ENCODE measurements at places on chromosomes 2 and 18.

GRCh38 chr2:112542984-112543661, 858 bp downstream of the POLR1B start:
- DNase-seq = no peak

GRCh38 chr2:44207102-44207501, 38.4 kb downstream of the PPM1B start:
- no peak for DNase-seq

GRCh38 chr2:113872201-113872600, 17.7 kb upstream of the ACTR3 start:
- no peak for DNase-seq

DNA sequence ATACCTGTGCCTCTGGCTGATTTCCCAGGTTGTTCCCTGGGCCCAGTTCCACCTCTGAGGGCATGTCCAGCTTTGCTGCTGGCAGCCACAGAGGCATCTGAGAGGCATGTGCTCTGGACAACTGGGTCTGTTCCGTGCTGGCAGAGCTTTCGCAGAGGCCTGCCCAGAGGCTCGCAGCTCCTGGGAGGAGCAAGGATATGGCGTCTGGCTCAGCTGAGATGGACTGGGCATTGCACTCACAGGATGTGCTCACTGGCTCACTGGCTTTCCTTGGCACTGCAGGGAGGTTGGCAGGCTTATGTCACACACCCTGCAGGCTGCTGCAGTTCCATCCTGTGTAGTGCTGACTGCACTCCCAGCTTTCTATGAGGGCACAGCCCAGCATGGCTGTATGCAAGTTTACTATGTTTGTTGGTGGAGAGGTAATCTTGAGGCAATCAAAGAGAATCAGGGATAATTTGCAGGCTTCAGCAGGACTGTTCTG, 172.3 kb downstream of the PRKCE start:
- no peak for DNase-seq

DNA sequence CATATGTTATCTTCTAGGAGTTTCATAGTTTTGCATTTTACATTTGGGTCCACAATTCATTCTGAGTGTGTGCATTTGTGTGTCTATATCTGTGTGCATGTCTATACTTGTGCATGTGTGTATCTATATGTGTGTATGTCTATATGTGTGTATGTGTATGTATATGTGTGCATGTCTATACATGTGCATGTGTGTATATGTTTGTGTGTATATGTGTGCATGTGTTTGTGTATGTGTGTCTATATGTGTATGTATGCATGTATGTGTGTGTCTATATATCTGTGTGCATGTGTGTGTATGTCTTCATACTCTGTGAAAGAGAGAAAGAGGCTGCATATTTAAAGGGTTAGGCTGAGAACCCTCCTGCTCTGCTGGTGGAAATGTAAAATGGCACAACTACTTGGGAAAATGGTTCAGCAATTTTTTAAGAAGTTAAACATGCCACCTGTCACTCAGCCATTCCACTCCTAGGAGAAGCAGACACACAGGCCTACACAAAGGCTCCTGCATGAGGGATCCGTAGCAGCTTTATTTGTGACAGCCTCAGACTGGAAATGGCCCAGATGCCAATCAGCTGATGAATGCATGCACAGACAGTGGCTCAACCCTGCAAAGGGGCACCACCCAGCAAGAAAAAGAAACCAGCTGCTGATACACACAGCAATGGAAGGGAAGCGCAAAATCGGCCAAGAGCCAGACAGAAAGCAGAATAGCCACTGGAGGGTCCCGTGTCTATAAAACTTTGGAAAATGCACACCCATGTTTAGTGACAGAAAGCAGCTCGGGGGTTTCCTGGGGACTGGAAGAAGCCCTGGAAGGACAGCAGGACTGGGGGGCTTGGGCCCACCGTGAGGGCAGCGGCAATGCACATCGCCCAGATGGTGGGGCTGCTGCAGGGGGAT, 146.8 kb downstream of the SEPTIN10 start:
- DNase-seq = no peak

- no peak for DNase-seq
Observed at GRCh38 chr2:239891698-239892097, 133.4 kb downstream of the NDUFA10 start.

- DNase-seq = no peak
Observed at GRCh38 chr2:182951948-182952663, 85.7 kb upstream of the FRZB start.

GRCh38 chr18:65748321-65748720, 2.5 kb upstream of the CDH7 start:
- no peak for DNase-seq

DNA sequence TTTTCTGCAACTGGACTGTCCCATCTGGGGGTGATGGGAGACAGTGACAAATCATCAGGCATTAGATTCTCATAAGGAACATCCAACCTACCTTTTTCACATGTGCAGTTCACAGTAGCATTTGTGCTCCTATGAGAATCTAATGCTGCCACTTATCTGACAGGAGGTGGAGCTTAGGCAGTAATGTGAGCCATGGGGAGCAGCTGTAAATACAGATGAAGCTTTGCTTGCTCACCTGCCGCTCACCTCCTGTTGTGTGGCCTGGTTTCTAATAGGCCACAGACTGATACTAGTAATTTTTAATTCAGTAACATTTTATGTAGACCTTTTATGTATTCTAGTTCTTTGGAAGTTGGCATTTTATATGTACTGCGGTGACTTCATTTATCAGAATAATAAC, 180.1 kb upstream of the SPOPL start:
- DNase-seq = no peak

- DNase-seq = no peak
Observed at GRCh38 chr2:60641811-60642788, 88.6 kb upstream of the BCL11A start.
